ENCODE measurements at places on chromosomes 2 and 18.

DNA sequence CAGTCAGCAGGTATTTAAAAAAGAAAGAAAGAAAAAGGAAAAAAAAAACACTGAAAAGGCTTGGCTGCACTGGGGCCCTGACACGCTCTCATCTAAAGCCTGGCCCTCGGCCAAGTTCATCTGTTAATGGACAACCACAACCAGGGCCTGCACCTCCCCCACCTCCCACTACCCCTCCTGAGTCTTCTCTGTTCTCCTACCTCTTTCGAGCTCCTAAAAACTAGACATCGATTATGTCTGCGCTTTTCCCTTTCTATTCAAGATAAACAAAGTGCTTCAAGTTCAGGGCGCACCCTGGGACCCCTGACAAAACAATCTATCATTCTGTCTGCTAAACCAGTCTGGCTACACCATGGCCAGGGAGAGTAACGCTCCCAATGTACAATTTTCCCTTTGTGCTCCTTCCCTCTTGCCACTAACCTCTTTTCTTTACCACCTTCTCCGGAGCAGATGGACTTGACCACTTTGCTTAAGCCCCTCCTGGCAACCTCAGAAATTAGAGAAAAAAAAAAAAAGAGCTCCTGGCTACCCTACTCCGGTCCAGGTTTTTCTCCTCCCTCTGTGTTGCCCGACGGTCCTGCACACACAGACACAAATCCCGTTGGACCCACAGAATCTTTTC lies 22.7 kb downstream of the BCL11A start:
- DNase-seq = no peak

- DNase-seq = no peak
Measured at GRCh38 chr2:66445925-66446871, 11.3 kb downstream of the MEIS1 start.

GRCh38 chr2:190149200-190149599 lies 86.7 kb upstream of the MSTN start:
- no peak for DNase-seq

DNA sequence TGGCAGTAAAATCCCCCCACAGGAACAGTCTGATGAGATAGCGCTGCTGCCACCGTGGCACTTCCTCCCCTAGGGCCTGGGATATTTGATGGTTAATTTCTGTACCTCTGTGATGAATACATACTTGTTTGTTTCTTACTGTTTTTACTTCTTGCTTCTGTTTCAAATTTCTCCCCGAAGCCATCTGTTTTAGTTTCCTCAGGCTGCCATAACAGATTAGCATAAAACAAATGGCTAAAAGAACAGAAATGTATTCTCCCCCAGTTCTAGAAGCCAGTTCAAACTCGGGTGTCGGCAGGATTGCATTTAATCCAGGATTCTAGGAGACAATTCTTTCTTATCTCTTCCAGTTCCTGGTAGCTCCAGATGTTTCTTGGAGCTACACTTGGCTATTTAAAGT lies 435.9 kb downstream of the DSEL start:
- DNase-seq = no peak

GRCh38 chr18:58241877-58242276 lies 197.9 kb downstream of the NEDD4L start:
- no peak for DNase-seq

- DNase-seq = no peak
Measured at GRCh38 chr2:95052307-95052706, 26.8 kb downstream of the MAL start.

GRCh38 chr2:112584134-112584890 lies at the start of gene CHCHD5:
Gene CHCHD5 (plus strand): TSS chr2:112584609. CDS start chr2:112584648, 39 bp downstream.
- DNase-seq = peak; percentile 68

DNA sequence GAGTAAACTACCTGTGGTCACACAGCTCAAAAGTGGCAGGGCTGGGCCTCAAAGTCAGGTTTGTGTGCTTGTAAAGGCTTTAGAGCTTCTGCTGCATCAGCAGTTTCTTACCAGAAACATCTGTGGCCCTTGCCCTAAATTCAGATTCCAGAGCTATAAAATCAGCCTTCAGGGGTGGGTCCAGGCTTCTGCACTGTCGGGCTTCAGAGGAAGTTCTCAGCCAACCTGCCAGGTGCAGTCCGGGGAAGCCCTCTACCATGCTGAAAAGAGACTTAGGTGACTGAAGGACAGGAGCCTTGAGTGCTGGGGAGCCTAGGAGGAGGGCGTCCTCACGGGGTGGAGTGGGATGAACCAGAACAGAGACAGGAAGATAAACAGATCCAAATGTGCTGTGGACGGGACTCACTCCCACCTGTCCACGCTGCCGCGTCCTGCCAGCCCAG lies 69.9 kb upstream of the HS6ST1 start:
- no peak for DNase-seq

- DNase-seq = no peak
Measured at GRCh38 chr2:88949336-88949735, 257.9 kb downstream of the RPIA start.

- no peak for DNase-seq
Measured at GRCh38 chr18:28040716-28041115, 136.2 kb downstream of the CDH2 start.

DNA sequence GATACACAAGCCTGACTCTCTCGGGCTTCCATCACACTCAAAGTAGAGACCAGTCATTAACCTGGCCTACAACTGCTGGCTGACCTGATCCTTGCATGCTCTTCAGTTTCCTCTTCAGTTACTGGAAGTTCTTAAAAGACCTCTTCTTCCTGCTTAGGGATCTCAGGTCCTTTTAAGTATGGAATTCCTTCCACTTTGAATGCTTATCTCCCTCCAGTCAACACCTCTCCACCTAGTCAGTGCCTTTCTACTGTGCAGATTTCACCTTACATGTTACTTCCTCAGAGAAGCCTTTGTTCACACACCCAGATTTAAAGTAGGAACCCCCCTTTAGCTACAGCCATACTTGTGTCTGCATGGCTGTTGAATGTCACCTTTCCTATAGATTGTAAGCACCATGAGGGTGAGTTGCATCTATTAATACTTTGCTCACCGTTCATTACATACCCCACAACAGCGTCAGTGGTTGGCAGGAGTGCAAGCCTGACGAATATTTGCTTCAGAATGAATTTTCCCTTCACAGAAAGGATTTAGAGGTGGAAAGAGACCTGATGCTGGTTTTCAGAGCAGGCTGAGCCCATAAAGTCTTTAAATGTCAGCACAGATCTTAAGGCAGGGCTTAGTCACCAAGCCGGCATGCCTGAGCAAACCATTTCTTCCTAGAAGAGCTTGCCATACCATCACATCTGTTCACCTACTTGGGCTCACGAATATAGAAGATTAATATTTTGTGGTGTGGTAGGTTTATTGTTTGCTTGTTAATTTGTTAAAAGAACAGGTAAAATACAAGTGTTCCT lies 90.1 kb downstream of the ACVR1 start:
- DNase-seq = peak; percentile 5

DNA sequence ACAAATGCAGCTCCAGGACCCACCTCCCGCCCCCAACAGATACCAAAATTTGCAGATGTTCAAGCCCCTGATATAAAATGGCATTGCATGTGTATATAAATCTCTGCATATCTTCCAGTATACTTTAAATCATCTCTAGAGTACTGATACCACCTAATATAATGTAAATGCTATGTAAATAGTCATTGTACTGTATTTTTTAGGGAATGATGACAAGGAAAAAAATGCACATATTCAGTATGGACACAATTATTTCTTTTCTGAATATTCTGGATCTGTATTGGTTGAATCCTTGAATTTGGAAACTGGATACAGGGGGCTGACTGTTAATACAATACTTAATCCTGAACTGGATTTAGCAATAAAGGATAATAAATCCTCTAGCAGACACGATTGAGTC lies 67.7 kb downstream of the FRZB start:
- DNase-seq = no peak

- DNase-seq = no peak
Measured at GRCh38 chr2:70905443-70906421, 30.0 kb upstream of the ATP6V1B1 start.

- DNase-seq = no peak
Measured at GRCh38 chr2:223363085-223363484, 239.1 kb downstream of the SCG2 start.

- peak; percentile 92 for DNase-seq
Measured at GRCh38 chr2:11155381-11156035, at the start of gene SLC66A3. Gene SLC66A3 (plus strand): TSS chr2:11155467. CDS start chr2:11155547, 80 bp downstream.

DNA sequence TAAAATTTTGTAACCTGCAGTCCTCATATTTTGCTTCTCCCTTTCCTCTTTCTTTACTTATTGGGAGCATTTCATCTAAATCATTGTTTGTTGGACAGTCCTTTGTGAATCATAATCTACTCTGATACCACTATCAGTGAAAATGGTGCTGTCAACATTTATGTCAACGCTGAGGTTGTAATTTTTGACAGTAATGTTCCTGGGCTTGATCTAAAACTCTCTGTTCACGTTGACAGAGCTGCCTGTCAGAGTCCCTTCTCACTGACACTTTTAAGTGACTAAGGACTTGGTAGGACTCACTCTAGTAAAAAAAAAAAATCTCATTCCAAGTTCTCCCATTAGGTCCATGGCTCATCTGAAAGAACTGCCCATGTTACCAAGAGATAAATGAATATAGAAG lies 1640.8 kb upstream of the PIK3C3 start:
- no peak for DNase-seq

- DNase-seq = no peak
Measured at GRCh38 chr18:28167835-28168349, 9.0 kb downstream of the CDH2 start.

- no peak for DNase-seq
Measured at GRCh38 chr18:12301263-12302005, 6.6 kb upstream of the TUBB6 start.

DNA sequence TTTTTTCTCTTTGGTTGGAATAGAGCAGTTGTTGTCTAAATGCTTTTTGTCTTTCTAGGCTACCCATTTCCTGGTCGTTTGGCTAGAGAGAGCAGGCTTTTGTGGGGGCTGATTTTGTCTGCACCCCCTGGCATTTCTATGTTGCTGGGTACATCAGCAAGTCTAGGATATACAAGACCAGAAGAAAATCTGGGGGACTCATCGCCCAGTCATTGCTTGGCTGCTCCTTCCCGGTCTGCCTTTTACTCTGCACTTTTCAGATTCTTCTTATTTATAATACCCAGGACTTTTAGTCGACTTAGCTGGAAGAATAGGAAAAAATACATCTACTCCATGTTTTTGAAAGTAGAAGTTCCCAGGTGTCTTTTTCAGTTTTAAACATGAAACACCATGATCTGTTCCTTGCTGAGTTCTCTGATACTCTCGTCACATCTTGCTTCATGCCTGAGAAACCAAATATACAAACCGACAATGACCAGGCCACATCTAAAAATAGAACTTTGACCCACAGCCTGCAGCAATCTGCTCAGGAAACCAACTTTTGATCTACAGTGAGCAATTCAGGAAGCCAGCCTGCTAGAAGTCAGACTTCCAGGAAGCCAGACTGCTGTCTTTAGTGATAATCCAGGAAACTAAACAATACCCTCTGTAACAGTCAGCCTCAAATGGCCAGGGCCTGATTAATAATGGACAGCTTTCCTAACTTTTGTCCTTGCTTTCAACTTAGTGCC lies 163.8 kb upstream of the MEX3C start:
- DNase-seq = no peak

DNA sequence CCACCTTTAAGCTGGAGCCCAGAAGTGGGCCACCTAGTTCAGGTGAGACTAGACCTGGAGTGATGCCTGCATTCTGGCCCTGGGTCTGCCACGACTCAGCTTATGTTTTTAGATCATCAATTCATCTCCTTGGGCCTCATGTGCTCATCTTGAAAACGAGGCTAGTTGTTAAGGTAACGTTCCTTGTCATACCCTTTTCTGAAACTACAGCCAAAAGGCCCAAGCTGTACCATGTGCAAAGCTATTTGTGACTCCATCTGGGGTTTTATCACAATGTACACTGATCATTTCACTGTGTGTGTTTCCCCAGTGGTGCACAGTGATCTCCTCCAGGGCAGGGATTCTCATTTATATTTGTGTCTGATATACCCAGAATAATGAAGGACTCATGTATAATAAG lies 138.4 kb upstream of the COPS8 start:
- DNase-seq = no peak

DNA sequence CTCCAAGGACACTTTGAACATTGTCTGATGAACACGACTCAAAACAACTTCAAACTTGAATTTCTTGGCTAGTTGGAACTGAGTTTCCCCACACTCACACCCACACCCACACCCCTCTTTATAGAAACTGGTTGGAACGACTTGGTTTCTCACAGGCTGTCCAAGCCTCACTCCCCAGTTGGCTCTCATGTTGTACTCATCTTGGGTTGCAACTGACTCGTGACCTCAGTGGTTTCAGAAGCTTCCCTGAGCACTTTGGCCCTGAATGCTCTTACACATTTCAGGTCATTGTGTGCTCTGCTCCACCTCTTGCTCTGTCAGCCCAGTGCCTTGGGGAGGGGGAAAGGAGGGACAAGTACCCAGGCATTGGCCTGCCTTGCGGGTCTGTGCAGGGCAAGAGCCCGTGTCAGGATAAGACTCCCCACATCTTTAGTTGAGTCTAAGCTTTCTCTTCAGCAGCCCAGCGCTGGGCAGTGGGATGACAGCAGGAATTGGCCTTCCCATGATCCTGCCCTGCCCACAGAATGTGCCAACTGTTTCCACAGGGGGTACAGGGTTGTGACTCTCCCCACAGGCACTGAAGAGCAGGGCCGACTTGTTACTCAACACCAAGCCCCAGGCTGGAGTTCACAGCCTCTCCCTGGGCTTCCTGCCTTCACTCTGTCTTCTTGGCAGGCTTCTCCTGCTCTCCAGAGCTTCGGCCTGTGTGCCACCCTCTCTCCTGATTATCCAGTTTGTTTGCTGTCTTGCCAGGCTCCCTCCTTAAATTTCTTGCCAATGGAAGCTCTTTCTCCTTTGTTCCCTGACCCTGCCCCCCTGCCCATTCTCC lies 104.6 kb downstream of the RTN4 start:
- peak; percentile 48 for DNase-seq

DNA sequence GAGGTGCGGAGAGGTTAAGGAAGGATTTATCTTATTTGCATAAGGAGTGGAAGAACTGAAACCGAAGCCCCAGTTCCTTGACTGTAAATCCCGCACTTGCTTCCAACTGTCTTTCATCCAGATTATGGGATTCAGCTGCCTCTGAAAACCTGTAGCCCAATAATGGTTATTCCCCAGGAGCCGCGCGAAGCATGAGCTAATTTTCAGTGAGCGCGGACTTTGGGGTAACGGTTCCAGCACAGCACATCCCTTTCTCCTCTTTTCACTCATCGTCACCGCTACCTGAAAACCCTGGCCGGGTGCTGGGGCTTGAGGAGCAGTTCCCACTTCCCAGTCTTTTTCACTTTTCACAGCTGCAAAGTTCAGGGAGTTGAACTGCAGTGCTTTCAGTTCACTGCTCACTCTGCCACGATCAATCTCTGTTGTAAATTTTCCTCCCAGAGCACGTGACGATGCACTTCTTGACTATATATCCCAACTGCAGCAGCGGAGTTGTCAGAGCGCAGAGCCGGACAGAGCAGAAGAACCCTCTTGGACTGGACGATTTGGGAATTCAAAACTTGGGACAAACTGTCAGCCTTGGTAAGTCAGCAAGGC lies at the start of gene KCNE4:
Gene KCNE4 (plus strand): TSS at position 498 of the 597 bp plus-strand sequence. CDS start 641 bp downstream, outside the sequence.
- no peak for DNase-seq
